ENCODE measurements at places on chromosomes 5 and 9.

- DNase-seq: no peak
These were observed 226.5 kb downstream of the ASTN2 start for GRCh38 chr9:117188394-117188793.

- DNase-seq: no peak
These were observed 7.7 kb upstream of the GCNT4 start for GRCh38 chr5:75059912-75060545.

DNA sequence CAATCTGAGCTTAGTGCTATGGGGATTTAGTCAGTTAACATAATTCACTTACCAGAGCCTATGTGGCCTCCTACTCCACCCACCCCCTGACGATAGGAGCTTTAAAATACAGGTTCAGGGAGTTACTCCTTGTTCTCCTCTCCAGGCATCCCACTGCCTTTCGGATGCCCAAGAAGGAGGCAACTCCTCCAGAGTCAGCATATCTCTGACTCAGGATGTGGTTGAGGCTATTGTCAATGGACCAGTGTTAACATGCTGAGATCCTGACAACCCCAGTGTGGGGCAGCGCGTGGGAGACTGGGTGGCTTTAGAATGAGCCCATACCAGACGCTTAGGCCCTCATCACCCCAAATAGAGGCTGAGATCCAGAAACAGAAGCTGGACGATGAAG, 27.4 kb downstream of the BICD2 start:
- DNase-seq: no peak

DNA sequence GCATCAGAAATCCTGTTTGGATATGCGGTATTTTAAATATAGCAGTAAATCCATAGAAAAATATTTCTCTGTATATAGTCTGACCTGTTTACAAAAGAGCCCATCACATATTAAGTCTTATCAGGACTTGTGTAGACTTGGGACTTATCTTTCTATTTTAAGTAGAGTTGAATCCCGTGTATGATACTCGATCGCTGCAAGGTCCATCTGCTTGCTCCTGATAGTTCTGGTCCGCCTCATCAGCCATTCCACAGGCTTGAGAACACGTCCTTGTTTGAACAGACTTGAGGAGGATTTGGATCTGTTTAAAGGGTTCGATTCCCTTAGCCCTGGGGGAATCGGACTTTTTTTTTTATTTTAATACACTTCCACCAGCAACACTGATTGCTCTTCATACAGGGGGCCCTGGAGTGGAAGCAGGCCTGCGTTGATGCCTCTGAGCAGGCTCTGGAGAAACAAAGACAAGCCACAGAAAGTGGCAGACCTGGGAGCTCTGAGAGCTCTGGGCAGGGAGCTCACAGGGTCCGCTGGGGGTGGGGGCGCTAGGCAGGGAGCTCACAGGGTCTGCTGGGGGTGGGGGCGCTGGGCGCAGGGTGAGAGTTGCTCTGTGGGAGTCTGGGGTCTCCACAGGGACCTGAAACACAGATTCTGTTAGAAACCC, 112.2 kb downstream of the MVB12B start:
- no peak for DNase-seq

GRCh38 chr9:12414514-12414913, 278.7 kb upstream of the TYRP1 start:
- DNase-seq: no peak

DNA sequence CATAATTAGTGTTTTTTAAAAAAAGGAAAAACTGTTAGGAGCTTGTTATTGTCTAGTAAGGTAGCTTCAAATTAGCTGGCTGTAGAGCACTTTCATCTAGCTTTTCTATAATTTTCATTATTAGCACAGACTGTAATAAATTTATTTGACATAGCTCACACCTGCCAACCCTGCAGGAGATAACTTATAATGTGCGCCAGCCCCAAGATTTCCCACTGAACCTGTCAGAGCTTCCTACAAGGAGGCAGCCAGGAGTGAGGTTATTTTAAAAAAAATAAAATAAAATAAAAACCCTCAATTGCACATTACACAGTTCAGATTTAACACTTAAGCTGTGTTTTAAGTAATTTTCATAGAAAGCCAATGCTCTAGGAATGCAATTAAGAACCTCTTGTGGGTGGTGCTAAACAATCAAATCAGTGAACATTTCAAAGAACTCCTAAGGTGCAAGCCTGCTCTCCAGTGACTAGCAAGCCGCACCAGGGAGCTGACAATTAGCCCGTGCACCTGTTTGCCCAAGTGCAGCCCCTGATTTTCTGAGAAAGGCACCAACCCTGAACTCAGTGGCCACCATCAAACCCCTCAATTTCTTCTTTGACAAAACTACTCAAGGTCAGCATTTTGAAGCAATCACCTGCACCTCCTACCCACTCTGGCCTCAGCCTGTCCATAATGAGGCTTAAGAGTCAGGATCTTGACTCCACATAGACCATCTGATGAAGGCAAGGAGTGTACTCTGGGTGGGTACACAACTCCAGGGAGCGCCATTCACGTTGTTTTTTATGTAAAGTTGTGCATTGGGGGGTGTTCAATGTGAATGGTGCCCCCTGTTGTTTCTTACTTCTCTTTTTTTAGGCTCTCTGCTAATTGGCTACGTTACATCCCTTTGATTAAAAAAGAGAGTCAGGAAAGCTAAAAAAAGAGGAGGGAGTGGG, 385.3 kb upstream of the WWC1 start:
- DNase-seq: no peak
